ENCODE measurements at places on chromosomes 1 and 21. TPM values are rescaled to one million over a fixed set of nuclear protein-coding genes. Genes with fewer than 3 reads are reported as not detected.

DNA sequence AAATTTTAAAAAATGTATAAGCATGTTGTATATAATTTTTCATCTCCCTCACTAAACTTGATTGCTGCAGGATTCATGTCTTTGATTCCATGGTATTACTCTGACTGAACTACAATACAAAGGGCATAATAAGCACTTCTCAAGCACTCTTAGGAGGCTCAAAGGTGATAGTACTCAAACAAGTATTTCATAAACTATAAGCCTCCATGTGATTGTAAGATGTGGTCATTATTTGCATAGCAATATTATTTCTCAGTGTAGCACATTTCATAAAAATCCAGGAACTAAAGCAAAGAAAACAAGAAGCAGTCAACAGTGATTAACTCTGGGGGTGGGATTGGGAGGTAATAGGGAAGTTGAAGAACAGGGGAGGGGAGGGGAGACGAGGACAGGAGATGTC lies 106.2 kb upstream of the DPT start:
- no peak for DNase-seq

DNA sequence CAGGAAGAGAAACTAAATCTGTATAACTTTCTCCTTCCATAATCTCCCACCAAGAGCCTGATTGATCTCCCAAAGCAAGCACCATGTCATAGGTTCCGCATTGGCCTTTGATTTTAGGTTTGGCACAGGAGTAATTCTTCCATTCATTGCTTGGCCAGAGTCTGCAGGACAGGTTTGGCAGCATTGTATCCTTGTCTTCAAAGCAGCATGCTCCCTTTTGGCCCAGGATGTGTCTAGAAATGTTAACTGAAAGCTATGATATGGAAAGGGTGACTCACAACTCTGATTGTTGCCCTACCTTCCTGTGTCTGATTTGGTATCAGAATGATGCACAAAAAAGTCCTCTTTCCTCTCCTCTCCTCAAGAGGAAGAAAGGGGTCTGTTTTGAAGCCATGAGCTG lies 824.3 kb upstream of the PRMT6 start:
- no peak for DNase-seq

DNA sequence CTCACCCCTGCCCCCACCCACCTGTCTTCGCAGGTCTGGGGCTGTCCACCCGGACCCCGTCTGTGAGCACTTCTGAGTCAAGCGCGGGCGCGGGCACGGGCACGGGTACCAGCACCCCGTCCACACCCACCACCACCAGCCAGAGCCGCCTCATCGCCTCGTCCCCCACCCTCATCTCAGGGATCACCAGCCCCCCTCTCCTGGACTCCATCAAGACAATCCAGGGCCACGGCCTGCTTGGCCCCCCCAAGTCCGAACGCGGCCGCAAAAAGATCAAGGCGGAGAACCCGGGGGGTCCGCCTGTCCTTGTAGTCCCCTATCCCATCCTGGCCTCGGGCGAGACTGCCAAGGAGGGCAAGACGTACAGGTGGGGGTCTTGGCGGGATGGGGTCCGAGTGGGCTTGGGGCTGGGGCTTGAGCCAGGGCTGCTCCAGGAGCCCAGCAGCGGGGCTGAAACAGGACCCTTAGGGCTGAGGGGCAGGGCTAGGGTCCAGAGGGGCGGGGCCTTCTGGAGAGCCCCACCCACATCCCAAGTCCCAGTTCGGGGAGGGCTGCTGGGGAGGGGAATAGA lies 23.9 kb downstream of the ZNF362 start:
- DNase-seq: no peak

DNA sequence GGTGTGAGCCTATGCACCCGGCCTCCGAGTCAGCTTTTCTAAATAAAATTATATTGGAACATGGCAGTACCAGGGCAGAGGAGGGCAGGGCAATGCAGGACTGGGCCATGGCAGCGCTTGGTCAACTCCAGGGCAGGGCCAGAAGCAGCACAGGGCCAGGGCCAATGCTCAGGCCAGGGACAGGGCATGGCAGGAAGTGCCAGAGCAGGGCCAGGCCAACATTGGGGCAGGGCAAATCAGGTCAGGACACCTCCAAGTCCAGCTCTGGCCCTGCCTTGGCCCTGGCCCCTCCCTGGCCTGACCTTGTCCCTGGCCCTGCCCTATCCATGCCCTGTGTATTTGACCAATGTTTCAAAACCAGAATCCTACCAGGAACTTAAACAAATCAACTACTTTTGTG lies 156.1 kb downstream of the LIPI start:
- no peak for DNase-seq

- DNase-seq: no peak
Observed at GRCh38 chr1:152926091-152926490, 17.7 kb downstream of the IVL start.

CD5L gene
- total RNA-seq: not detected

TNN gene
- not detected for total RNA-seq

FCRL6 gene
- not detected for total RNA-seq

Measured in PC-9 (cell line).